ENCODE measurements at places on chromosomes 11 and 22.

DNA sequence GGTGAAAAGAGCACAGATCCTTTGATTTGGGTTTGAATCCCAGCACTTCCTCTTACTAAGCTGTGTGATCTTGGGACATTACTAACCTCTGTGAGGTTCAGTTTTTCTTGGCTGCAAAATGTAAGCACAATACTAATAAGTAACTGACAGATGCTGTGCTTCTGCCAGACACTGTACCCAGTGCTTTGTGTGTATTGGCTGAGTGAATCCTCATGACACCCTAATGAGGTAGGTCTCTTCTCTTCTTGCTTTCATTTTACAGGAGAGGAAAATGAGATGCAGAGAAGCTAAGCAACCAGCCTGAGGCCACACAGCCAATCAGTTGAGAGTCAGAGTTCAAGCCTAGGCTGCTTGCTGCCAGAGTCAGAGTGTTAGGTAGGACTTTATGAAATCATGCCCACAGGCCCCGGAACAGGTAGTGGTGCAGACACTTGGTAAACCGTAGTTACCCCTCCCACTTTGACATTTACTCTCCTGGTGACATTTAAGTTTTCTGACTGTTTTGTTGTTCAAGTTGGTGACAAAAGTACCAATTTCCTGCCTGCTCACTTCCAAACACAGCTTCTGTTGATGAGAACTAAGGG lies 21.2 kb downstream of the PTPRJ start:
- H3K27ac ChIP-seq: no peak overlapping the region
- no peaks in the 10 kb centered on the region for H3K27me3 ChIP-seq
- H3K4me1 ChIP-seq: no peaks in the 10 kb centered on the region
- H3K36me3 ChIP-seq: no peaks in the 10 kb centered on the region
- H3K4me3 ChIP-seq: no peak overlapping the region
- no peak for DNase-seq

DNA sequence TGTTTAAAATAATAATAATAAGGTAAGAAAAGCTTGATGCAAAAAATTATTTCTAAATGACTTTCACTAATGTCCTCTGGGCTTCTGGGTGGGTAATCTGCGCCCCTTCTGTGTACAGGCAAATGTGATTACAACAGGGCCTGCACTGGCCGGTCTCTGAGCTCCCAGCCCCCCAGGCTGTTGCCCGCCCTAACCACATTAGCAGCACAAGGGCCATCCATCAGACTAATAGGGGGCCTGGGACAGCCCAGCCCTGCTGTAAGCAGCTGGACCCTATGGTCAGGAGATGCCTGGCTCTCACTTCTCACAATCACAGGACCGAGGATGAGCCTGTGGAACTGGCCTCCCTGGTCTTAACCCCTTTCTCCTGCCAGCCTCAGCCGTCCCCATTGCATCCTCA lies 388.4 kb downstream of the BUD13 start:
- H3K27ac ChIP-seq: no peak overlapping the region
- H3K27me3 ChIP-seq: no peaks in the 10 kb centered on the region
- no peaks in the 10 kb centered on the region for H3K36me3 ChIP-seq
- H3K4me3 ChIP-seq: no peak overlapping the region
- no peak for DNase-seq

DNA sequence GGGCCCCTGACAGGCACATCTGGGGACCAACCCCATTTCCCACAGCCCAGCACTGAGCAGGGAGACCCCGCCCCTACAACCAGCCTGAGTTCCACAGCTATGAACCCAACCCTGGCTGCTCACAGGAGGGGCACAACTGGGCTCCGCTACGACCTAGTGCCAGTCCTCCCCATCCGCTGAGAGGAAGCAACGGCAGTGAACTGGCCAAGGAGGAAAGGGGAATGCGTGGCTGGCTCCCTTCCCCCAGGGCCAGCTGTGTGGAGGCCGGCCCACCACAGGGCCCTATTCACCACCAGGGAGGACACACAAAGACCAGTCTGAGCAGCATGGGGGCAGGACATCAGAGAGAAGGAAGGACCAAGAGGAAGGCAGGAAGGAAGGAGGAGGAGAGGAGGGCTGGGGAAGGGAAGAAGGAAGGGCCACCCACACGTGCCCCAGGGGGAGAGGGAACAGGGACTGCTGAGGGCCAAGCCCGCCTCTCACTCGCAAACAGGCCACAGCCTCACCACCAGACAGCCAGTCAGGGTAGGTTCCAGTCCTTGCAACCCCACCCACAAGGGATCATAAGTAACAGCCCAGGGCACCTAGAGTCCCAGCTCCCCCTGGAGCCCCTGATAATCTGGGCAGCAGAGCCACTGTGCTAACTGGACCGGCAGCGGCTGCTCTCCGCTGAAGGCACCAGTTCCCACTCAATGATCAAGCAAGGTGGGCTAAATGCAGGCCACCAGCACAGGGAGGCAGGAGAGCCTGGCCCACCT lies 8.5 kb upstream of the GAL3ST1 start:
- no peaks in the 10 kb centered on the region for H3K4me1 ChIP-seq
- H3K27ac ChIP-seq: no peak overlapping the region
- peaks cover 97% of the 10 kb centered on the region for H3K36me3 ChIP-seq
- no peaks in the 10 kb centered on the region for H3K27me3 ChIP-seq
- no peak overlapping the region for H3K4me3 ChIP-seq
- no peak for DNase-seq

- H3K27me3 ChIP-seq: no peaks in the 10 kb centered on the region
- H3K27ac ChIP-seq: peak overlapping the region; percentile 90
- no peaks in the 10 kb centered on the region for H3K4me1 ChIP-seq
Observed at GRCh38 chr11:118929501-118930093, 3.9 kb upstream of the BCL9L start.

DNA sequence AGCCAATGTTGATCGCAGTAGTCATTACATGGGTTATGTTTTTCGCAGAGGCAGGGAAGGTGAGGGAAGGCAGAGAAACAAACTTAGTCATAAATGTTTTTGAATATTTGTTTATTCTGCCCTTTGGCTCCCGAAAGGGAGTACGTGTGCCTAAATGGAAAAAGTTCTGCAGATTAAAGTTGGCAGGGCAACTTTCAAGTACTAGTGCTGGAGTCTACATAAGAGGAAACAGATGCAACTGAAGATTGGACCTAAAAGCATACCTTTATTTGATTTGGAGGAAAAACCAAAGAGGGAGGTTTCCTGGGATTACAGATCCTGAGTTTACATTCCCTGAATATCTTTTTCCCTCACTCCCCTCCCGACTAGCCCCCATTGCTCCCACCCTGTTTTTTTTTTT lies 5.7 kb downstream of the HSD17B12 start:
- no peak for DNase-seq
- H3K4me1 ChIP-seq: peaks cover 5% of the 10 kb centered on the region
- no peaks in the 10 kb centered on the region for H3K27me3 ChIP-seq
- peaks cover 3% of the 10 kb centered on the region for H3K36me3 ChIP-seq
- peak overlapping the region; percentile 20 for H3K27ac ChIP-seq

GRCh38 chr11:723120-723883 lies 17.3 kb downstream of the EPS8L2 start:
- peaks cover 65% of the 10 kb centered on the region for H3K36me3 ChIP-seq
- peaks cover 2% of the 10 kb centered on the region for H3K4me1 ChIP-seq
- no peak for DNase-seq
- H3K27ac ChIP-seq: no peak overlapping the region

DNA sequence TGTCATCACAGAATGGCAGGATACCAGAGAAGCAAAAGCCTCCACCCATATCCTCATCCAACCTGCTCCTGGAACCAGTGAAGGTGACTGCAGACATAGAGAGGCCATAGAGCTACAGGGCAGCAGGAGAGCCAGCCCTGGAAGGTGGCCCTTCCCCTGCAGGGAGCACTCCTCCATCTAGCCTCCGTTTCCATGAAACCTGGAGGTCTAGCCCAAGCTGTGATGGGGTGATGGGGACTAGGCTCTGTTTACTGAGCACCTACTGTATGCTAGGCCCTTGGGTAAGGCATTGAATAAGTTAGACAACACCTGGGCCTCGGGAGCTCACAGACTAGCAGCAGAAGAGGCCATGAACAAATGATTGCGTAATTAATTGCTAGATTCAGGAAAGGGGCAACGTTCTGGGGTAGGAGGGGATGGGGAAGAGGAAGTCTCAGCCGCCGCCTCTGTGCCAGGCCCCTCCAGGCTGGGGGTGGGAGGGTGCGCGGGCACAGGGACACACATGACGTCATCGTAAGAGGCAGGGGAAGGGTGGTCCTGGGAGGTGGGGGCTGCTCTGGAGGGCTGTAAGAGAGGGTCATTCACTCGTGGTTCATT lies 784 bp upstream of the SYNGR1 start:
- peaks cover 31% of the 10 kb centered on the region for H3K4me1 ChIP-seq
- no peaks in the 10 kb centered on the region for H3K27me3 ChIP-seq
- H3K27ac ChIP-seq: no peak overlapping the region
- H3K4me3 ChIP-seq: peak overlapping the region; percentile 78
- H3K36me3 ChIP-seq: no peaks in the 10 kb centered on the region
- no peak for DNase-seq

- H3K4me3 ChIP-seq: no peak overlapping the region
- no peak overlapping the region for H3K27ac ChIP-seq
- DNase-seq: no peak
- H3K4me1 ChIP-seq: peaks cover 3% of the 10 kb centered on the region
Observed at GRCh38 chr22:33112580-33112979, 54.4 kb upstream of the SYN3 start.

DNA sequence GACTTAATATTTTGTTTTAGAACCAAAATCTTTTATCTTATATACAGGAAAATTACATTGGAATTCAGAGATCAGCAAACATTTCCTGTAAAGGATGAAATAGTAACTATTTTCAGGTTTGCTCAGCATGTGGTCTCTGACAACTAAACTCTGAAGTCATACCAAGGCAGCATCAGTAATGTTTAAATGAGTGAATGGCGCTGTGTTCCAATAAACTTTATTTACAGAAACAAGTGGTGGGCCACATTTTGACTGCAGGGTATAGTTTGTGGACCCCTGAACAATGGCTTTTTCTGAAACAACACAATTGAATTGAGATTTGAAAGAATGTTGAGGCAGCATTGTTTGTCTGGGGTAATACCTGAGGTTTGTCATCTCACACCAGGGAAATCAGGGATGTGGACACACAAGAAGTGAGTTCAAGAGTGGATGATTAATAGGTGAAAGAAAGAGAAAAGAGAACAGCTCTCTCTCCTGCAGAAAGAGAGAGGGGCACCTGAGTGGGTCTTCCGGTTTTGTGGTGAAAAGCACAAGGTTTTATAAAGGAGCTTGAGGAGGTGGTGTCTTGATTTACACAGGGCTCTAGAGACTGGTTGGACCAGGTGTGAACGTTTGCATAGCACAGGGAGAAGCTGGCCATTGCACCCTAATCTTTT lies 113.5 kb upstream of the VPREB1 start:
- no peak overlapping the region for H3K4me3 ChIP-seq
- no peaks in the 10 kb centered on the region for H3K27me3 ChIP-seq
- no peak overlapping the region for H3K27ac ChIP-seq
- no peak for DNase-seq
- no peaks in the 10 kb centered on the region for H3K4me1 ChIP-seq

All from trophoblast cell (in vitro differentiated cells and primary cell).